Activated T-cell treated with anti-CD3 and anti-CD28 coated beads for 24 hours (primary cell): ENCODE measurements at places on chromosomes 4 and X.
A peak's percentile ranks its signal among the peaks of the same experiment; 100 is the strongest.

DNA sequence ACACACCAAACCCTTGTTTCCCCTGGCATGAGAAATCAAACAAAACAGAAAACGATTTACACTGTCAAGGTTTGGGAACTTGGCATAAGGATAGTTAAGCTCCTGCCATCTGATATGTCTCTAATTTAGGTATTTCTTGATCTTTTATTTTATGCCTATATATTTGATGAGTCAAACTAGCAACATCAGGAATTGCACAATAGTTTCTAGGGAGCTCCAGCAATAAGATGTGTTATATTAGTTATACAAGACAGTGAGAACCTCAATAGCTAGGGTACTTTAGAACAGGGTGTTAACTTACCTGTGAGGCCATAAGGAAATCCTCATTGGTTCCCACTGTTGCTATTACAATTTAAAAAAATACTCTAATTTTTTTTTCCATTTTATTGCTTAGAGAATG, 474.2 kb downstream of the GBA3 start:
- DNase-seq: no peak

DNA sequence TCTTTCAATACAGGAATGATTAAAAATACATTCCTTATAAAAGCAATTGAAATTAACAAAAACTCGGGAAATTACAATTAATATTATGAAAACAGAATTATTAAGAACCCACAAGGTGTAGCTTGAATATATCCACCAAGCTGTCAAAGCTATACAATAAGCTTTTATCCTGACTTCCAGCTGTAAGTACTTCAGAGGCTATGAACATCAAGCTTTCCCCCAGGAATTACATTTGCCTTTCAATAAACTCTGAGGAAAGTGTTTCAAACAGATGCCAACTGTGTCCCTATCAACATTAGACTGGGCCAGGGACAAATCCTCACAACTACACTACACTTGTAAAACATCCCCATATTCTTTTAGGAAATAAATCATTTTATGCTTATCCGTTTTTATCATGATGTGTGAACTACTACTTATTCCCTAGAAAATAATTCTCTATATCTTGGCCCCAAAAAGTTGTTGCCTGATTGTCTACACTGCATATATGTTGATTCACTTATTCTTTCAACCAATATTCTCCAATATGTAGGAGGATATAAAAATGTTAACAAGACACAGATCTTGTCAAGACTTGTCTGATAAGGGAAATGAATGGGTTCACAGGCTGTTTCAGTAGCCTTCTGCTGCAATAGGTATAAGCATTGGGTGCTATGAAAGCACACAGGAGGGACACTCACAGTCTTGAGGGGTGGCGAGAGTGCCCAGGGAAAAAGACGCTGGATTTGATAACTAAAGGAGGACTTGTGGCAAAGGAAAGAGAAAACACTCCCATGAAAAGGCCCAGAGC, 494.1 kb downstream of the CENPC start:
- no peak for DNase-seq

- no peak for DNase-seq
Measured at GRCh38 chrX:23478561-23478960, 143.9 kb downstream of the PTCHD1 start.

GRCh38 chr4:61520681-61521160, 320.6 kb downstream of the ADGRL3 start:
- DNase-seq: no peak

- no peak for DNase-seq
Measured at GRCh38 chr4:158884280-158884679, 115.5 kb downstream of the FNIP2 start.

GRCh38 chr4:141347684-141348083, 127.0 kb downstream of the ZNF330 start:
- DNase-seq: no peak

DNA sequence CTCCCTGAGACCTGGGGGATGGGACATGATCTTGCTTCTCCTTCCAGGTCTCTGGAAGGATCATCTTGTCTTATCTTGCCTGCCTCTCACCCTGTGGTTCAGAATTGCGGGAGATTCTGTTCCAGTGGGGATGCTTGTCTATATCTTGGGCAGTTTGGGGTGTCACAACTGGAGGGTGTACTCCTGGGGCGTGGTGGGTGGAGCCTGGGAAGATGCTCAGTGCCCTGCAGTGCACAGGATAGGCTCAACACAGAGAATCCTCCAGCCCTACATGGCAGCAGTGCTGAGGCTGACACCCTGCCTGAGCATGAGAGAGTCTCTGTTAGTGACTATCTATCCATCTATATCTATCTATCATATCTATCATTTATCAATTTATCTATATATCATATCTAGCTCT, 7.7 kb downstream of the P2RY8 start:
- no peak for DNase-seq

- no peak for DNase-seq
Measured at GRCh38 chr4:78781924-78782323, 5.8 kb downstream of the BMP2K start.

- DNase-seq: no peak
Measured at GRCh38 chr4:15063341-15063740, 61.1 kb downstream of the CPEB2 start.

GRCh38 chr4:47668810-47669408, 169.0 kb downstream of the CORIN start:
- no peak for DNase-seq

DNA sequence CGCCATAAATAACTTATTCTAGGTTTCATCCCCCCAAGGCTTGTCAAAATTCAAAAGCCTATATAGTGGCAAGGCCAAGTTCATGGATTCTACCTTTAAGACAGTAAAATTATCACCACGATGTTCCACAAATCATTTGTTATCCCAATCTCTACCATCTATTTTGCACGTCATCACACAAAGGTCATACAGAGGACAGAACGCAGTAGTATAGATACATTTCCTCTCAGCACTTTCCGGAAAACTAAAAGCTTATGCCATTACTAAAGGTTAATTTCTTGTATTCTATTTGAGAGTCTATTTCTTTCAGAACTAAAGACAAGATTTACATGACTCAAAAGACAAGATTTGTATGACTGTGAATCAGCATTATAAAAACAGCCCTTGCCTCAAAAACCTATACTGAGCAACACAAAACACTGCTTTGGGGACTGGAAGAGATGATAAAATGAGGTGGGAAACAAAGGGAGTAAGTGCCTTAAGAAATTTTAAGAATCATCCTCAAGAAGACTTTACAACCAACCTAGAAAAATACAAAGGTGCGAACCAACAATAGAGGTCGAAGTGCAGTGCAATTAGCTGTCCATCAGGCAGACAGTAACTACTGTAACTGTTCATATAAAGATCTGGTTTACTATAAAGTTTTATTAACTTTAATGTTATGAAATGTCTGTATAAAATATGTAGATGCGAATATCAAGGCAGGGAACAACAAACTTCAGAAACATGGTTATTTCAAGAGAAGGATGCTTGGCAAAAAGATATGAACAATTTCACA, 7.6 kb downstream of the UBE2D3 start:
- DNase-seq: no peak

DNA sequence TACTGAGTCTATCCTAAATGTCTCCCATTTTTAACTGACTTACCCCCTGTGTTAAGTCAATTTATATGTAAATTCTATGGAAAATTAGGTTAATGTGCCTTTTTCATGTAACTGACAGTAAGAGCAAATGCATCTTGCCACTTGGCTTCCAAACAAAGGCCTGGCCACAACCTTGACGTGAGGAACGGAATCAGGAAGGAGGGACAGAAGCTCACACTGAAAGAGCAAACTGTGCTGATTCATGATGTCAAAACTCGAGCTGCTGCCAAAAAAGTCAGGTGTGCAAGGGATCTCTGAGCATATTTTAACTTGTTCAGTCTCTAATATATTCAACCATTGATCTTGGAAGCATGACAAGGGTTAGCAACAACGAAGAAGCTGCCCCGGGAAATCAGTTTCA, 35.8 kb downstream of the GPM6A start:
- no peak for DNase-seq

- DNase-seq: no peak
Measured at GRCh38 chr4:102787096-102787881, 26.5 kb upstream of the MANBA start.

- no peak for DNase-seq
Measured at GRCh38 chr4:4595252-4595651, 53.4 kb upstream of the STX18 start.

DNA sequence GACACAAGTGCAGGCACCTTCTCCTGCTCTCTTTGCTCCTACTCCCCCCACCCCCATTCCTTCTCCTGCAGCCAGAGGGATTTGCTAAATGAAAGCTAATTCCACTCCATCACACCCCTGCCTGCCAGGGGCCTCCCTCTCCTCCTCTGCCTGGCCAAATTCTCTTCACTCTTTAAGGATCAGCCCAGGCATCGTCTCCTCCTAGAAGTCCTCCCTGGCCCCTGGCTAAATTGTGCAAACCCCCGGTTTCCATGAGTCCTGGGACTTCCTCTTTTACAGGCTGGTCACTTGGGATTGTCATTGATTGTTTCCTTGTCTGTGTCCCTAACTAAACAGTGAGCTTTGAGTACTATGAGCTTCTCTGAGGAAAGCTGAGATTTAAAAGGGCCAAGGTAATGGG, 8.7 kb upstream of the ABLIM2 start:
- DNase-seq: no peak

GRCh38 chr4:10963958-10964703, 279.6 kb upstream of the CLNK start:
- no peak for DNase-seq

DNA sequence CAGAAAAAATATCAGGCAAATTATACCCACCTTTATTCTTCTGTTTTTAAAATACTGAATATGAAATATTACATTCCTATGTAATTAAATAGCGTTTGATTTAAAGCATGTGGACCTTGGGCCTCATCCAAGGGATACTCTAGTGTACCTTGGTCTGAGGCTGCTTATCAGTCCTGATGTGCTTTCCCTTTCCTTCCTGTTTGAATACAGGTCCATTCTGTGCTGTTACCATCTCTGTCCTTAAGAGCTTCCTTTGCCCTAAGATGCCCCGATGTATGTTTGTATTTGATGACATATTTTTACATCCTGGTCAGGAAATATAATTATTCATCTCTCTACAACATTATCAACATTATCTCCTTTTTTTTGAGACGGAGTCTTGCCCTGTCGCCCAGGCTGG, 24.1 kb downstream of the FAT4 start:
- DNase-seq: no peak

DNA sequence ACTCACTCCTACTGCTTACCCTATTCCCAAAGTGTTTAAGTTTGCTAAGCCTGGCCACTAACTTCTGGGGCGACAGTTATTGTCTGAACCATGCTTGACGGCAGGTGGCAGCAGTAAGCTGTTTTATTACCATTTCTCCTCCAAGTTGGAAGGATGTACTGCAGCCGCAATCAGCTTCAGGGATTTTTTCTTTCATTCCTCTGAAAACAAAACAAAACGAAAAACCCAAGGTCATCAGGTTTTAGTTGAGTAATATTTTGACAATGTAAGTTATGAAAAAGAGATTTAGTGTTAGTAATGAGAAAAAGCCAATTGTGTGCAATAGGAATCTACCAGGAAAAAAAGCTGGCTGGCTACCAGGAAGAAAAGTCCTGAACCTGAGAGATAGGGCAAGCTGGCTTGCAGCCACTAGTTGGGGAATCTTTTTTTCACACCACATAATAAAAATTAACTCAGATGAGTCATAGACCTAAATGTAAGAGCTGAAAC, 13.2 kb upstream of the RAB9B start:
- DNase-seq: peak; percentile 20

DNA sequence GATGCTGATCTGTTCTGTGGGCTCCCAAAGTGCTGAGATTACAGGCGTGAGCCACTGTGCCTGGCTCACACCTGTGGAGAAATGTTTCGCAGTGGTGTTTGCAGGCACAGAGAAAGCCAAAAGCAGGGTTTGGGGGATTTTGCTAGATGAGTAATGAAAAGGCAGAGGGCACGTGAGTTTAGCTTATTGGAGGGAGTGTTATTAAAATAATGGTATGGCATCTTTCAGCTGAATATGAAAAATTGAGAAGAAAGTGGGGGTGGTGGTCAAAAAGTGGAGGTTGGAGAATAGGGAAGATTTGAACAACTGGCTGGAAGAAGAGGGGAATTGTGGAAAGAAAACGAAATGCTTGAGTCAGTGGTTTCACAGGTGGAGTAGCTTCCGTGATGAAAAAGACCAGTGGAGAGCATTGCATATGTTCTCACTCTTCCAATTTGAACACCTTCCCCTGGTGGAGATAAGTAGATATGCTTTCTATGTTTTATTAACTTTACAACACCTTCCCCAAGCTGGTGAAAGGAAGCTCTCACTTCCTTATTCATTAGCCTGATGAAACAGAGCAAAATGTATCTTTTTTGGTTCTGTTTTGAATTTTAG, 1.1 kb upstream of the CHST7 start:
- no peak for DNase-seq

DNA sequence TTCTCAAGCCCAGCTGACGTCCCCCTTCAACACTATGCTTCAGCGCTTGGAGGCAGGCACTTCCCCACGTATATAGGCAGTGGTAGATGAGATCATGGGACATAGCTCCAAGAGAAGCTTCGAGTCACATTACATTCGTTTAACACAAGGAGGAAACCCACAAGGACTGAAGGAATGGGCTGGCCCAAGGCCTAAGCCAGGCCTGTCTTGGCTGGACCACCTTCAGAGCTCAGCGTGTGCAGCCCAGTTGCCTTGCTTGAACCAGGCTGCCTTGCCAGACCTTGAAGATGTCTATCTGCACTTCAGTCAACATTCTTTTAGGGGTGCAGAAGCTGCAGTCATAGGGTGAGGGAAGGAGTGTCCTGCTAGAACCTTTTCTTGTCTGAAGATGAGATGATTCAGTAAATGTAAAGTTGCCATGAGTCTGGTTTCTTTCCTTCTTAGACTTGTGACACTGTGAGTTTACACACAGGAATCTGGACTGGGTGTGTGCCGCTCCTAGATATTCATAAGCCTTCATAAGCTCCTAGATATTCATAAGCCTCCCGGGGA, 144.1 kb upstream of the RBPJ start:
- no peak for DNase-seq

DNA sequence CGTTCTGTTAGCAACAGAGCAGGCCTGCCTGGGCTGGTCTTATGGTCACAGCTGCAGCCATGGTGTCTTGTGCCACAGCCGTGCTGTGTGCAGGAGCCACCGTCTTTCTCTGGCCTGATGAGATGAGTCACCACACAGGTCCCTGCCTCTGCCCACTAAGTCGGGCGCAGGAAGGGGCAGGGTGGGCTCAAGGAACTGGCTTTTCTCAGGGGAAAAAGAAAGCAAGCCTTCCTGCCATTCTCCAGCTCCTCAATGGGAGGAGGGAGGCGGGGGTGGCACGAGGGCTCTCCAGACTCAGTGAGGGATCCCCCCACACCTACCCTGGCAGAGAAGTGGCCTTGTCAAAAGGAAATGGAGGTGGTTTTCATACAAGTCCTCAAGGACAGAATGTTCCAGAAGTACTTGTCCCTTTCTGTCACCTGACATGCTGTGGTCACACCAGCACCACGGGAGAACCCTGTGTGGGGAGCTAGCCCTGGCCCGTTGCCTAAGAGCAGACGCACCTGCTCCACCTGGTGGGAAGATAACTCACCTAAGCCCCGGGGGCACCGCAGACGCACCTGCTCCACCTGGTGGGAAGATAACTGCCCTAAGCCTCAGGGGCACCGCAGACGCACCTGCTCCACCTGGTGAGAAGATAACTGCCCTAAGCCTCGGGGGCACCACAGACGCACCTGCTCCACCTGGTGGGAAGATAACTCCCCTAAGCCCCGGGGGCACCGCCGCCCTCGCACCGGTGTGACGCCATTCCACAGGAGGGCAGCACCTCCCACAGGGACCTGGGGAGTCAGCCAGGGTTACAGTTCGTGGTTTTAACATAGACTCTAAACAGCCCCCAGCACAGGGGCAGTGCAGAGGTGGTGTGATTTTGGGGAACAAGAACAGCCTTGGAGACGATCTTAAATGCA, 18.5 kb downstream of the UVSSA start:
- DNase-seq: no peak

- no peak for DNase-seq
Measured at GRCh38 chrX:136828830-136829229, 48.1 kb upstream of the ARHGEF6 start.
